ENCODE measurements at places on chromosomes 3 and 15. TPM values are rescaled to one million over a fixed set of nuclear protein-coding genes. Genes with fewer than 3 reads are reported as not detected.
A peak's percentile ranks its signal among the peaks of the same experiment; 100 is the strongest.

STARD9 gene
- 5.7 TPM for total RNA-seq

SYNPR gene
- total RNA-seq, result 0.85 TPM

ACTRT3 gene
- total RNA-seq, result 2.7 TPM

RFX7 gene
- total RNA-seq, result 36.0 TPM

GRCh38 chr3:71051893-71052687, 531.4 kb downstream of the FOXP1 start:
- H3K27ac ChIP-seq, result no peak overlapping the region
- no peak overlapping the region for H3K4me3 ChIP-seq
- no peaks in the 10 kb centered on the region for H3K27me3 ChIP-seq
- peaks cover 100% of the 10 kb centered on the region for H3K4me1 ChIP-seq

GRCh38 chr3:133169331-133170068, 131.3 kb downstream of the TMEM108 start:
- peaks cover 2% of the 10 kb centered on the region for H3K27me3 ChIP-seq
- no peak for DNase-seq
- H3K4me3 ChIP-seq, result no peak overlapping the region

- H3K27ac ChIP-seq, result no peak overlapping the region
- H3K4me3 ChIP-seq, result peak overlapping the region; percentile 89
- DNase-seq, result no peak
- no peaks in the 10 kb centered on the region for H3K36me3 ChIP-seq
- H3K27me3 ChIP-seq, result peaks cover 46% of the 10 kb centered on the region
These were observed 1.1 kb downstream of the HEG1 start for GRCh38 chr3:125054449-125055329.

DNA sequence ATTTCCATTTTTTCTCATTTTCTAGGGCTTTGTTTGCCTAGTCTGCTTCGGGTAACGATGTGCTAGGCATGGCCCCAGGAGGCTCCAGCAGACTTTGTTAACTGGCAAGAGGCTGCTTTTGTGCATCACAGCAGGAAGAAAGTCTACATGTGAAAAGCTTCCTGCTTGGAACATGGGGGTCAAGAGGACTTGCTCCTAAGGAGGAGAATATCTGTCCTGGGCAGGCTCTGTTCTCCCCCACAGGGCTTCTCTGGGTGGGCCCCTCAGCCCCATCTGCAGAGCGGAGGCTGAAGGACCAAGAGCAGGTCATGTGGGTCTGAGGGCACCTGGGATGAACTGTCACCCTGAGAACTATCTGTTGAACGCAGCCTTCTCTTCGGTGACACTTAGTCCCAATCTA, 94.7 kb downstream of the CCNL1 start:
- peaks cover 42% of the 10 kb centered on the region for H3K4me1 ChIP-seq
- DNase-seq, result peak; percentile 28
- H3K36me3 ChIP-seq, result no peaks in the 10 kb centered on the region
- no peak overlapping the region for H3K27ac ChIP-seq
- no peak overlapping the region for H3K4me3 ChIP-seq
- peaks cover 34% of the 10 kb centered on the region for H3K27me3 ChIP-seq

DNA sequence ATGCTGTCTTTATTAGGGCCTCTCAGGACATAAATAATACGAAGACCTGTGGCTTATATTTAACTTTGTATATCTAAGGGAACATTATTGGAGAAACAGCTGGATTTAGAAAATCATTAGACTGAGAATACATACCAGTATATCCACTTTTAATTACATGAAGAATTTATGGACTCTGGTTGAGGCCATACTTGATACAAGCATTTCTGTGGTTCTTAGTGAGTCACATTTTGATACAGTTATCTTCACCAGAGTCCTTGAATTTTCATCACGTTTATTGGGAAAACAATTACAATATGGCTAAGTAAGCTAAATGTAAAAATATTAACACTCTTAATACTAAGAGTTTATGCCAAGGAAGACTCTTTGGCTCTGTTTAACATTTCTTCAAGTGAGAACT, 9.9 kb downstream of the KIF23 start:
- H3K4me1 ChIP-seq, result no peaks in the 10 kb centered on the region
- no peak overlapping the region for H3K27ac ChIP-seq
- no peak for DNase-seq
- peaks cover 82% of the 10 kb centered on the region for H3K36me3 ChIP-seq

DNA sequence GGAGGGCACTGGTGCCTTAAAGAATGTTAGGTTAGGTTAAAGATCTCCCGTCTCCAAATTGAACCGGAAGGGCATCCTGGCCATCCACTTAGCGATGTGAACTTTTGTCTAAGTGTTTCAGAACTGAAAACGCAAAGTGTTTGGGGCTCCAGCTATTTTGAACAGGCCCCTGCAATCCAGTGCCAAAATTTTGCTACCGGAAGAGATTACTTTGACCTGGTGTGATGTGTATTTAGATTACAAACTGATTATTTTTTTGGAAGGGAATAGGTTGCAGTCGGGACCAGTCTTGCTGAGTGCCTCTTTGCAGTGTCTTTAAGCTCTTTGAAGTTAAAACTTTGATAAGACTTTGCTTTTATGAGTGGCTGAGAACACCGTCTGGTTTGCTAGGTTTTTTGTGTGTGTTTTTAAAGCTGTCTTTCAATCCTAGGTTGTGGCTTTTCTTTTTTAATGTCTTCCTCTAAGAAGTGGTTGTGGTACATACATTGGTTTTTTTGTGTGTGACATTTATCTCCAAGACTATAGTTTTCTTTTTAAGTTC, 179.6 kb downstream of the OR4M2 start:
- no peak overlapping the region for H3K4me3 ChIP-seq
- DNase-seq, result no peak
- no peaks in the 10 kb centered on the region for H3K4me1 ChIP-seq
- H3K36me3 ChIP-seq, result peaks cover 49% of the 10 kb centered on the region

DNA sequence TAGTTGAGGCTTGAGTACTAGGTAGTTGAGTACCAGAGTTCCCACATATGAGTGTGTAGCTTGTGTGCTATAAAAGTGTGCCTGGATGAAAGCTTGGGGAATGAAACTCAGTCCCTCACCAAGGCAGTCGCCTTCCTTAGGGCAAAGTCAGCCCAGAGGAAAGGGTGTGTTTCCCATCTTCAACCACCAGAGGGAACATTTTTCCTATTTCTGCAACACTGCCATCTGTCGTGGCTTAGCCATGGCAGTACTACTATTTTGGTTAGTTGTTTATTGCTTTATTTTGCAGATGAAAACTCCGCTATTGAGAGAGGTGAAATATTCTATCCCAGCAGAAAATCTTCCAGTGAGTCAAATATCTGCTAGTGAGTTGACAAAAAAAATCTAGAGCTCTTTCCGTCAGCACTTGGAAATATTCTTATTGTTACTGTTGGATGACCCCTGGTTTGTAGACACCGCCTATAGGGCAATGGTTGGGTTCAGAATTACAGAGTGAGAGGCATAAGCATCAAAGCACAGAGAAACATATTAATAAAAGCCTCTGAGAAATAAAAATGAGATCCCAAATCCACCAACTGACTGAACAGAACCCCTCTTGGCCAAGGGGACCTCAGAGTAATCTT, 239.9 kb downstream of the CPNE4 start:
- DNase-seq, result peak; percentile 37
- H3K4me1 ChIP-seq, result peaks cover 38% of the 10 kb centered on the region
- H3K36me3 ChIP-seq, result no peaks in the 10 kb centered on the region
- H3K4me3 ChIP-seq, result no peak overlapping the region

Measured in WTC11 (cell line).